ENCODE measurements at places on chromosomes 13 and 19. TPM values are rescaled to one million over a fixed set of nuclear protein-coding genes. Genes with fewer than 3 reads are reported as not detected.

GRCh38 chr19:34808566-34808965 is 35.6 kb upstream of the ZNF599 start:
- DNase-seq, result no peak

GRCh38 chr13:113969973-113970611 is 3.8 kb downstream of the C13orf46 start:
- DNase-seq, result no peak

GRCh38 chr19:32421589-32422361 is 16.2 kb downstream of the DPY19L3 start:
- peak; percentile 52 for DNase-seq

DNA sequence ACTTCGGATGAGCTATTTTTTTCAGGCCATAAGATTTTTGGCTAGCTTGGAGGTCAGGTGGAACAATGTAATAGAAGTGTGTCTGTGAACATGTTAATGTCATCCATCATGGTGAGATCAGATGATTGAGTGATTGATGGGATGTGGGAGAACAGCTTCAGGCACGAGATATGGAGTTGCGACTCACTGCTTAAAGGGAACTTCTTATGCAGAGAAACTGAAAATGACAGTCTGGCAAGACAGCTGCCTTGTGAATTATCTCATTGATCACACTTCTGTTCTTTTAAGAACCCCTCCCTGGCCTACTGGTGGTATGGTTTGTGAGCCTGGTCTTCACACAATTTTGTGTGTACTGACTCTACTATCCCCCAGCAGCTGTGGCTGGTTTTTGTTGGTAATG is 96.0 kb downstream of the OLFM4 start:
- DNase-seq, result no peak

DNA sequence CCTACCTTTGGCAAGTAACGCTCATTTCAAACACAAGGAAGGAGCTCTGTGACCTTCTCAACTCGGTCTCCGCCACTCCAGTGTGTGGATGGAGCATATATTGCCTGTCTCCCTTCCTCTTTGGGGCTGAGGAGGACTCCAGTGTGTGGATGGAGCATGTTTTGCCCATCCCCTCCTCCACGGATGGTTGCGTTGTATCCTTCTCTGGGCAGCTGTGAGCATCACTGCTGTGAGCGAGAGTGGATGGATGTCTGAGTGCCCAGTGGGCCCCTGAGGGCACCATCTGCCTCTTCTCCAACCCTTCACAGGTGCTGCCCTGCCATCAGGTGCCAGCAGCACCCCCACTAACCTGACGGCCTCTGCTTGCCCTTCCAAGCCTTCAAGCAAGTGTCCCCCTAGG is 186.2 kb downstream of the TEX29 start:
- DNase-seq, result no peak

- DNase-seq, result no peak
Observed at GRCh38 chr13:19606152-19606551, 27.3 kb upstream of the MPHOSPH8 start.

DNA sequence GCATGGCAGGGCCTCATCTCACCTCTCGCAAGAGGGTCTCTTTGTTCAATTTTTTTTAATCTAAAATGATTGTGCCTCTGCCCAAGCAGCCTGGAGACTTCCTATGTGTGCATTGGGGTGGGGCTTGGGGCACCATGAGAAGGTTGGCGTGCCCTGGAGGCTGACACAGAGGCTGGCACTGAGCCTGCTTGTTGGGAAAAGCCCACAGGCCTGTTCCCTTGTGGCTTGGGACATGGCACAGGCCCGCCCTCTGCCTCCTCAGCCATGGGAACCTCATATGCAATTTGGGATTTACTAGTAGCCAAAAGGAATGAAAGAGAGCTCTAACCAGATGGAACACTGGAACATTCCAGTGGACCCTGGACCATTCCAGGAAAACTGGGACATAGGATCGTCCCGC is 8.0 kb downstream of the FXYD3 start:
- DNase-seq, result no peak

- peak; percentile 61 for DNase-seq
Observed at GRCh38 chr19:2171349-2172145, 7.8 kb downstream of the DOT1L start.

GRCh38 chr13:77323858-77324257 is 3.0 kb downstream of the MYCBP2 start:
- DNase-seq, result no peak

GRCh38 chr19:40081411-40081810 is 9.3 kb downstream of the ZNF780A start:
- peak; percentile 8 for DNase-seq

- no peak for DNase-seq
Observed at GRCh38 chr13:66586489-66586888, 643.6 kb downstream of the PCDH9 start.

DNA sequence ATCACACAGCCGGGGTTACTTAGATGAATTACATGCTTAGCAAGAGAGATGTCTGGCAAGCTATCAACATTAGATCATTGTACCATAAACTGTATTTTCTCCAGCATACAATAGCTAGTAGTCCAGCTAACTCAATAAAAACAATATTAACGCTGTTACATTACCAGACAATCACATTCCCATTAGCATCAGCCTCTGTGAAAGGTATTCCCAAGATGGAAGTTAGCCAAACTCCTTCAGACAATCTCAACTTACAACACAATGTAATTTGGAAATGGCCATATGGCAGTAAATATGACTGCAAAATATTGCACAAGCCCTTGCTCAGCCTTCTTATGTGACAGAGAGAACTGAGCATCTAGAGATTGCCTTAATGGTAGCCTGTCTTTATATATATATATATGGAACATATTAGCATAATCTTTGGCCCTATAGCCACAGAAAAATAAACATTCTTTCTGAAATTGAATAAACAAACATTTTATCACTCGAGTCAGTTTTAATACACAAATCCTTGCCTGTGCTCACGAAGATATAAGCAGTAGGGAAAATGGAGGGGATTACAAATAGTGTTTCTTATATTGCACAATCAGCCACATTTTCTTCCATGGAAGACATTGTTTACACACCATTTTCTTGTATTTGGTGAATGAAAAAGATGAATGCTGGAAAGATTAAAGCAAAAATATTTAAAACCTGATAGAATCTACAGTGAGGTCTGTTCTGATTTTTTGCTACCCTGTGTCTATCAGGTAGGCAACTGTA is 1060.5 kb downstream of the DIAPH3 start:
- peak; percentile 81 for DNase-seq

DNA sequence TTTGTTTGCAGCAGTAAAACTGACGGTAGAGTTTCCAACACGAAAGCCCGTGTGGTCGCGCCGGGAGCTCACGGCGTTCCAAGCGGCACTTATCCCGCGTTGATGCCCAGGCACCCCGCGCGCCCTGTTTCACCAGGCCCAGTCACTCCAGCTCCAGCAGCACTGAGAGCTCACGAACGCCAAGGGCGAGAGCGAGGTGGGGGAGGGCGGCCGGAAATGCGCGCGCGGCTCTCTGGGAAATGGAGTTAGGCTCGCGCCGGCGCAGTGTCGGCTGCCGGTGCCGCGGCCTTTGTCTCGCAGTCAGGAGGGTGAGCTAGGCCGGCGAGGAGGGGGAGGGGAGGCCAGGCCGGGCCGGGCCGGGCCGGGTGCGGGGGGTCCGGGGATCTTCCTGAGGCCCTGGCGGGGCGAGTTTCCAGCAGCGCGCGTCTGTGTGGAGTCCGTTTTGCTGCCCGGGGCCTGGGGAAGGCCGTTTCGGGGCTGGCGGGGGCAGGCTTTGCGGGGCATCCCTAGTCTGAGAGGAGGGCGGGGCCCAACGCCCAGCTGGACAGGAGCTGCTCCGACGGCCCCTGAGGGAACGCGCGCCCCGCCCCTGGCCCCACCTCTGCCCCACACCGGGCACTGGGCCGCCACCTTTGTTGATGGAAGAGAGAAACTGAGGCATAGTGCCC is at the start of gene ZNF135:
TSS of gene ZNF135 (plus strand) at position 280 of the 668 bp plus-strand sequence. CDS start 721 bp downstream, outside the sequence.
- peak; percentile 97 for DNase-seq

DNA sequence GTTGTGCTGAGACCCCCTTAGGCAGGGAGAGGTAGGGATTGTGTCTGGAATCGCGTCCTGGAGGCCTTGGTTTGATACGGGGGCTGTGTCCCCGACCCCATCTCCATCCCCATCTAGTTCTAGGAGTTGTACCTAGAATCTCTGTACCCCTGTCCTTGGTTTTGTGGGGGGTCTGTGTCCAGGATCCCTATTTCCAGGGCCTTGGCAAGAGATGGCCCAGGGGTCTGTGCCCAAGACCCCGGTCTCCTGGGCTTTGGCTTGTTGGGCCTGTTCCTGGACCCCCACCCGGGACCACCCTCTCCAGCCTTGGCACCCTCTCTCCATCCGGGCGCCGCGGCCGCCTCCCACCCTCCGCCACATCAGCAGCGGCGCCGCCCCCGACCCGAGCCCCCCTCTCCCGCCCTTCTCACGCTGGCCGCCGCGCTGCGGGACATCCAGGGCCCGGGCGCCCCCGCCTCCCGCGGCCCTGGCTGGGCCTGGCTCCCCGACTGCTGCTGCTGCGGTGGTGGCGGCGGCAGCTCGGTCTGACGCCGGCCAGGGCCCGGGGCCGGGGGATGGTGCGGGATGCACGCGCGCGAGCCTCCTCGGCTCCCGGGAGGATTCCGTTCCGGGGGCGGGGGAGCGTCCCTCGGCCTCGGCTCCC is at the start of gene NUMBL:
TSS of gene NUMBL (minus strand) at position 602 of the 643 bp plus-strand sequence. CDS start at position 434, 168 bp downstream.
- DNase-seq, result peak; percentile 96

LGI4 gene
- total RNA-seq, result 8.6 TPM

CEACAM8 gene
- 0.04 TPM for total RNA-seq

All from muscle of leg (tissue), 16 donors.